ENCODE measurements at places on chromosomes 3 and 15. TPM values are rescaled to one million over a fixed set of nuclear protein-coding genes. Genes with fewer than 3 reads are reported as not detected.

Gene BCL6
- total RNA-seq, result 50.1 TPM

Gene ARNT2
- total RNA-seq, result 9.1 TPM

Gene PFKFB4
- 9.9 TPM for total RNA-seq

Gene WDR53
- total RNA-seq, result 8.4 TPM

Gene FLNB
- 331 TPM for total RNA-seq

Gene PTH1R
- 10.8 TPM for total RNA-seq

Gene ZBBX
- not detected for total RNA-seq

Data from prostate gland (tissue), 2 donors.